ENCODE measurements at places on chromosomes 7 and 10. TPM values are rescaled to one million over a fixed set of nuclear protein-coding genes. Genes with fewer than 3 reads are reported as not detected.
A peak's percentile ranks its signal among the peaks of the same experiment; 100 is the strongest.

The GJC3 gene
- total RNA-seq = 0.25 TPM

- H3K27ac ChIP-seq = no peak overlapping the region
- H3K27me3 ChIP-seq = peaks cover 7% of the 10 kb centered on the region
- DNase-seq = no peak
Observed at GRCh38 chr10:59508296-59508695, 145.9 kb upstream of the FAM13C start.

The CHCHD1 gene
- 6.6 TPM for total RNA-seq

DNA sequence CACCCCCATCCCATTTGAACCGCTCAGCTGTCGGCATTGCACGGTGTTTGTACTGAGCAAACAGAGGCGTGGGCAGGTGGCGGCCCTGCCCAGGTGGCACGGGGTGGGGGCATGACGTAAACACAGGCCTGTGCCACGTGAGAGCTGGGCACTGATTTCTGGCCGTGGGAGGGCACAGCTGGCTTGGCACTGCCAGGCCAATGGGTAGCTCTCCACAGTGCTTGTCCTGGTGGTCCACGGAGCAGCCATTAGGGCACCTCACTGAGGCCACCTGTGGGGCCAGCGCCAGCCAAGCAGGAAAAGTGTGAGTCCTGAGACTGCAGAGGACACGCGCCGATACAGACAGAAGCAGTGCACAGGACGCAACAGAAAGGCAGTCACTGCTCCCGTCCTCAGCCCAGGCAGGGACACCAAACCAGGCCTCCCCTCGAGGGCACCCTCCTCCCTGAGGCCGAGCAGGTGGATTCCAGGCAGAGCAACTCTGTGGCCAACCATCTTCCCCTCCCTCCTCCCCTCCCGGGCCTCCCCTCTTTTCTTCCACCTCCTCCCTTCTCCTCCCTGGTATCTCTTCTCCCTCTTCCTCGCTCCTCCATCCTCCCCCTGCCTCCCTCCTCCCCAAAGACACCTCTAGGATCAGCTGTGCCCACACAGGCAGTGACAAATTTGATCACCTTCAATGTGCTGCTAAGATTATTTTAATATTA is 258.7 kb downstream of the ELFN1 start:
- H3K27me3 ChIP-seq = no peaks in the 10 kb centered on the region
- H3K4me3 ChIP-seq = no peak overlapping the region
- DNase-seq = no peak
- H3K36me3 ChIP-seq = peaks cover 5% of the 10 kb centered on the region
- peak overlapping the region; percentile 96 for H3K27ac ChIP-seq

Data from T-helper 17 cell (primary cell).